SK-N-DZ (cell line): ENCODE measurements at places on chromosomes 1 and 21.

- no peak for DNase-seq
Measured at GRCh38 chr1:229094476-229095311, 176.2 kb upstream of the RAB4A start.

DNA sequence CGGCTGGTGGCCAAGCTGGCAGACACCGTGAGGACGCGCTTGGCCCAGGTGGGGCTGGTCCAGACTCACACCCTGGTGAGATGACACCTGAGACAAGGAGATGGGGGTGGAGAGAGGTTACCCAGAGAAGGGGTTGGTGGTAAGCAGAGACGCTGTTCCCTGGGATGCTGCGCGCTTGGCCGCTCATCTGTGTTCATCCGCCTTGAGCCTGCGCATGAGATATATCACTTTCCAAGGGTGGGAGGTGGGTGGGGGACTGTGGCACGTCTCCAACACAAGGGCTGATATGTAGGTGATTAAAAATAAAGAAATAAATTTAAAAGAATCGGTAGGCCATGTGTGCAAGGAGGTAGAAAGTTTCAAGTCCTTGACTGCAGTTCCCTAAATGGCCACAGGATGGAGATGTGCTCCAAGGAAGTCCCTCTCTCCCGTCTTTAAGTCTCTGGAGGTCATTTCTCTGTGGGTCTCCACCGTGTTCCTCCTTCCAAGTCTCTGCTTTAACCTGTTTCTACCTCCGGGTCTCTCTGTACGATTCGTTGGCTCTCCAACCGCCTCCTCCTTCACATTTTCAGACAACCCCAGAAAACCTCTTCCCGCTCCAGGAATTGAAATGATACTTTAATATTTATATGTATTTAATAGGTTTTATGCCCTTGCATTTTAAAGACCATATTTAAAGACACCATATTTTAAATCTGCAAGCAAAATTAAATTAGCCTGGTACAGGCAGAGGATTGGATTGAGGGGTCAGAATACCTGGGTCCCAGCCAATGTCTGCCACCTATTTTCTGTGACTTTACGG, 4.5 kb downstream of the TTC24 start:
- peak; percentile 86 for DNase-seq

DNA sequence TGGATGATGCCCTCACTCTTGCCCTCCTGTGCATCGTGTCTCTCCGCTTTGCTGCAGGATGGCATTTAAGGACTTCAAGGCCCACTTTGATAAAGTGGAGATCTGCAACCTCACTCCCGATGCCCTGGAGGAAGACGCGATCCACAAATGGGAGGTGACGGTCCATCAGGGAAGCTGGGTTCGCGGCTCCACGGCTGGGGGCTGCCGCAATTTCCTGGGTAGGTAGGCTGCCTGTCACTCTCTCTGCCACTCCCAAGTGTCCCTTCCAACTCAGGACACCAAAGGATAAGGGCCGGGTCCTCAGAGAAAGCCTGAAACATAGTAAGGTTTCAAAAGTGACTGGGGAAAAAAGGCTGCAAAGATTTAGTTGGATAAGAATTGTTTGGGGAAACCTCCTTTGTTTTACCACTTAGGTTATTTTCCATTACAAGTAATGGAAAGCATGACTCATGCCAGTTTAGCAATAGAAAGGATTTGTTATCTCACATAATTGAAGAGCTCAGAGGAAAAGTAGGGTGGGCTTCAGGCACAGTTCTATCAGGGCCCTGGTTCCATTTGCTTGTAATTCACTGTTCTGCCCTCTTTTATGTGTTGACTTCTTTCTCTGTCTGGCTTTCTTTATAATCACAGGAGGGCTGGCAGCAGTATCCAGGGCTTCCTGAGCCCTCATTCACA, 31.9 kb downstream of the CAPN9 start:
- DNase-seq, result no peak

GRCh38 chr1:83554174-83554573, 444.8 kb downstream of the TTLL7 start:
- DNase-seq, result peak; percentile 50

DNA sequence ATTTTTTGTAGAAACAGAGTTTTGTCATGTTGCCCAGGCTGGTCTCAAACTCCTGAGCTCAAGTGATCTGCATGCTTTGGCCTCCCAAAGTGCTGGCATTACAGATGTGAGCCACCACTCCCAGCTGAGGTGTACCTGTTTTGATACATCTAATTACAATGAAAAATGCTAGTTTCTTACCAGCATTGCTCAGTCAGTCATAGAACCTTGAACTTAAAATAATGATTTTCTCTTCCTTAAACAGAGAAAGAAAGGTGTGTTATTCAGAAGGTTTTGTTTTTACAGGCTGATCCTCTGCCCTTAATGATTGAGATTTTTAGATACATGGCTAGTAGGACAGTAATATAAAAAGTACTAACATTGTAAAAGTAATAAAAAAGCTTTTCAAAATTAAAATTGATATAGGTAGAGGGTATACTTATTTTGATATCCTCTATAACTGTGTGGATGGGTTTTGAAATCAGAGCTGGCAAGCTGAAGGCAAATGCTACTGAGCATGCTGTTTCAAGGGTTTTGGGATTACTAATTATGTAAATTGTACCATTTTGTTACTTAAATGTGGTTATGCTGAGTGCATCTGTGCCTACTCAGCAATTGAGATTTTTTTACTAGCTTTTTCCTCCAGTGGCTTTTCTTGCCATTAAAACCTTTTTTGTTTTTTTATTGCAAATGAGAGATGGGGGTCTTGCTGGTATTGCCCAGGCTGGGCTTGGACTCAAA, 16.1 kb downstream of the PRRC2C start:
- DNase-seq, result no peak

GRCh38 chr1:245148069-245148468, 6.7 kb upstream of the KIF26B start:
- DNase-seq, result no peak

DNA sequence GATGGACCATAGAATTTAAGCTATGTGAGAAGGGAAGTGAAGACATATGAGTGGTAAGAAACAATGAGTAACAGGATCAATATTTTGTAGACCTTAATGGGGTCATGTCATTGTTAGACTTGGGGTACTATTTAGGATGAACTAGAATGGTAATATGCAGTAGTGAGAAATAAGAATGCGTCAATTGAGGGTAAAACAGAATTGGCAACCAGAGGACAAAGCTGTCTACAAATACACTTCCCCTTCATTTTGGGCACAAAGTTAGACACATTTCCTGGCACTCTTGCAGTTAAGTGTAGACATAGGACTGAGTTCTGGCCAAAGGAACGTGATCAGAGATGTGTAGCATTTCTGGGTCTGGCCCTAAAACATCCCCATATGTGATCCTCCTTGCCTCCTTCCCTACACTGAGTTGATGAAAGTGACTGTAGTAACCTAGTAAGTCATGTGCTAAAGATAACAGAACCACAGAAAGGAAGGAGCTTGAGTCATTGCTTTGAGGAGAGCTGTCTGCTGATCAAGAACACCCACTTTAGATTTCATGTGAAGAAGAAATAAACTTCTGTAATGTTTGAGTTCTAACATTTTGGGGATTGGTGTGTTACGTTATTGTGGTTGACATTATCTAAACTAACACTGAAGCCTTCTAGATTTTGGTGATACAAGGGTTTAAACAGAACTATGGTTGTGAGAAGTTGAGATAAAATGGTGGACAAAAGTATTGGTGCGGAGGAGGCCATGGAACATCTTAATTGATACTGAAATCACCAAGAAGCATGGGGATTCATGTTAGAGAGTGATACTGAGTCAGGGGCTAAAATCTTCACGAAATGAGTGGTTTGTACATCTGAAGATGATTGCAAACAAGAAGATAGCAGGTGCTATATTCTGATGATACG, 41.7 kb downstream of the CD55 start:
- no peak for DNase-seq

GRCh38 chr21:36126208-36126565, 8.7 kb upstream of the CBR3 start:
- no peak for DNase-seq

GRCh38 chr21:29174607-29175013, 44.2 kb downstream of the MAP3K7CL start:
- no peak for DNase-seq

DNA sequence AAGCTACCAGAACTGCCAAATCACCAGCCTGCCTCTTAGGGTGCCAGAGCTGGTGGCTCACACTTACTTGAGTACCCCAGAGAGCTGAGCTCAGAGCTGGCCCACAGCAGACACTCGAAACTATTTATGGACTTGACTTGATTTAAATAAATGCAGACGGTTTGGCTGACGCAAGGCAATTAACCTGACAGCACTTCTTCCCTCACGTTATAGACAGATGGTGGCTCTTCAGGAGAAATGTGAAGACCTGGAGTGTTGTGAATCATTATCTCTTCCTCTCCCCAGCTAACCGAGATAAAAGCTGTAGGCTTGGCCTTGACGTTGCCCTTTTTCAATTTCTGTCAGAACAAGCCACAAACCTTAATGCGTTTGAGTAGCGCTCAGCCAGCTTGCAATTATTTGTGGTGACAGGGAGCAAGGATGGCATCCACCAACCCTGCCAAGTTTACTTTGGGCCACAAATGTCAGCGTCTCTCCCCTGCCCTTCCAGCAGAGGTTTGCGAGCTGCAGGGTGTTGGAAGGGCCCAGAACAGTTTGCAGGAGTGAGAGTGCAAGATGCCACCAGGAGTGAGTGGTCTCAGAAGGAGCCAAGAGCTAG, 34.0 kb upstream of the BCAR3 start:
- peak; percentile 18 for DNase-seq

DNA sequence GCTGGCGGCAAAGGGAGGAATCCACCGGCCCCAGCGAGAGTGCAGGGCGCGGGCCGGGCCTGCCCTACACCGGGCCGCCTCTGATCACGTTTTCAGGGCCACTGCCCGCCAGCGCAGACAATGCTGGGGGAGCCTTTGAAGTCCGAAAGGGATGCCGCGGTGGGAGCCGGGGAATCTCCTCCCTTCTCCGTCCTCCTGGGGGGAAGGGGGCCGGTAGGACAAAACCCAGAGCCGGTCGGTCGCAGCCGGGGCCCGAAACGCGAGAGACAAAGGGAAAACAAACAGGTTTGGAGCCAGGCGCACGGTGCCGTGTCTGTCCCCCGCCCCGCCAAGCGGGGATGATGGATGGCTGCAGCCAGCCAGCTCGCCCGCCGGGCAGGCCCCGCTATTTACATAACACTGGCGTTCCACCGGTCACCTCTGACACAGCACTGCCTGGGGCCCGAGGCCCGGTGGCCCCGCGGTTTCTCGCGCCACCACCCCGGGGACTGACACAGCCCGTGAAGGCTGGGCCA, 92.0 kb downstream of the CASZ1 start:
- no peak for DNase-seq

DNA sequence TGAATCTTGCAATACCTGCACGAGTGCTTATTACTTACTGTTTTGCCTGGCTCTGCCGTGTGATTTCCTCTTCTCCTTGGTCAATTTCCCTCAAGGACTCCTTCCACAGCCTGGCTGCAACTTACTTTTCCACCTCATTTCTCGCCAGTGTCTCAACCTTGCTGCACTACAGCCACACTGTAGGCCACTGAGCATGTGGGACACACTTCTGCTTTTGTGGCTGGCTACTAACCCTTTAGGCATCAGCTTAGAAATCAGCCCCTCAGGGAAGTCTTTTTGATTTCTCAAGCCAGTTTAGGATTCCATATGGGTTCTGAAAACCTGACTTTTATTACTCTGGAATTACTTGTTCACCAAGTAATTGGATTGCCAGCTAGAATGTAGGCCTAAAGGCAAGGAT, 5.2 kb upstream of the DMRTB1 start:
- no peak for DNase-seq

DNA sequence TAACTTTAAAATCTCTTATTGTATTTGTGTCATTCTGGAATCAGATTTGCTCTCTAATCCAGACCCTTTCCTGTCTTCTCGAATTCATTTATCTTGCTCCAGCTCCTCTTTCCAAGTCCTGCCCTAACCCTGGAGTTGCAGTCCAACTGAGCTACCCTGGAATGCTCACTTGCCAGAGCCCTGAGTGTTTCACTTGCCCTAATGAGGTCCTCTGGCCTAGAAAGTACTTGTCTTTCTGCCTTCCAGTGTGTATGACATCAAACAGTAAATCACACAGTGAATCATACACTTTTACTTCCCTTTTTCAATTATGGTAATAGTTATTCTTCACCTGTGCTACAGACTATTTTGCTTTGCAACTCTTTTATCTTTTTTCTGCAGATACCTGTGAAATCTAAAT, 96.9 kb downstream of the NEK7 start:
- no peak for DNase-seq

GRCh38 chr1:224238756-224239155, 55.7 kb downstream of the DEGS1 start:
- DNase-seq, result no peak

- DNase-seq, result no peak
Measured at GRCh38 chr1:19337289-19337688, 25.2 kb downstream of the SLC66A1 start.

DNA sequence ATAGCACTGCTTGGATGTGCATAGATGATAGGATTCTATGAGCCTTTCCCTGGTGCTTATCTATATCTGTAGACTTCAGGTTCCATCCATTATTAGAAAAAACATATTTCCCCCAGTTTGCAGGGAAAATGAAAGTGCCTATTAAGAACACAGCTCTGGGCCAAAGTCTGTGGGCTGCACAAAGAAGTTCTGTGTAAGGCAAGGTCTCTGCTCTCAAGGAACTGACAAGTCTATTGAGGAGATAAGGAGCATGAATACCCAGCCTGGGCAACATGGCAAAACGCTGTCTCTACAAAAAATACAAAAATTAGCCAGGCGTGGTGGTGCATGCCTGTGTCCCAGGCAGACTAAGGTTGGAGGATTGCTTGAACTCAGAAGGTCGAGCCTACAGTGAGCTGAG, 22.3 kb upstream of the SDE2 start:
- DNase-seq, result no peak

GRCh38 chr1:1106510-1107221, 9.2 kb downstream of the C1orf159 start:
- no peak for DNase-seq

DNA sequence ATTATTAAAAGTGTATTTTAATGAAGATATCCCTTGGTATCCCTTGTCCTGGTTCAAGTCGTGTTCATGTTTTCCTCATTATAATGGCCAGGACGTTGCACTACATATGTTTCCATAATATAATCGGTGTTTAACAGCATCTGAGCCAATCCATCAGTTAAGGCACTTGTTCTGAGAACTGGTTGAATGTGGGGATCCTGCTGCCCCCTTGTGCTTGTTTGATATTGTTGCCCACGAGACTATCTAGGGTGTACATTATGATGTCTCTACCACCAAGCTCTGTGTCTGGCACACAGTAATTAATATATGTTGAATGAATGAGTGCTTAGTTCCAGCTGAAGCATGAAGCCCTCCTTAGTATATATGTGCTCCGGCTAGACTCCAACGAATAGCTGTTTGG, 193.0 kb downstream of the CACNA1E start:
- no peak for DNase-seq
